ENCODE measurements at places on chromosomes 7 and 10. TPM values are rescaled to one million over a fixed set of nuclear protein-coding genes. Genes with fewer than 3 reads are reported as not detected.

PDE1C gene
- total RNA-seq, result 3.4 TPM

UTF1 gene
- total RNA-seq, result not detected

EVX1 gene
- not detected for total RNA-seq

ACSL5 gene
- total RNA-seq, result 53.4 TPM

PIP gene
- total RNA-seq, result not detected

COPG2 gene
- 17.6 TPM for total RNA-seq

TET1 gene
- 5.9 TPM for total RNA-seq

TRIM50 gene
- 0.28 TPM for total RNA-seq

ZNF777 gene
- 5.4 TPM for total RNA-seq

ASB10 gene
- not detected for total RNA-seq

IFIT1B gene
- not detected for total RNA-seq

- DNase-seq, result no peak
Observed at GRCh38 chr7:93799750-93800357, 90.7 kb downstream of the TFPI2 start.

GRCh38 chr7:131068604-131069021 lies 259.1 kb upstream of the MKLN1 start:
- no peak for DNase-seq

DNA sequence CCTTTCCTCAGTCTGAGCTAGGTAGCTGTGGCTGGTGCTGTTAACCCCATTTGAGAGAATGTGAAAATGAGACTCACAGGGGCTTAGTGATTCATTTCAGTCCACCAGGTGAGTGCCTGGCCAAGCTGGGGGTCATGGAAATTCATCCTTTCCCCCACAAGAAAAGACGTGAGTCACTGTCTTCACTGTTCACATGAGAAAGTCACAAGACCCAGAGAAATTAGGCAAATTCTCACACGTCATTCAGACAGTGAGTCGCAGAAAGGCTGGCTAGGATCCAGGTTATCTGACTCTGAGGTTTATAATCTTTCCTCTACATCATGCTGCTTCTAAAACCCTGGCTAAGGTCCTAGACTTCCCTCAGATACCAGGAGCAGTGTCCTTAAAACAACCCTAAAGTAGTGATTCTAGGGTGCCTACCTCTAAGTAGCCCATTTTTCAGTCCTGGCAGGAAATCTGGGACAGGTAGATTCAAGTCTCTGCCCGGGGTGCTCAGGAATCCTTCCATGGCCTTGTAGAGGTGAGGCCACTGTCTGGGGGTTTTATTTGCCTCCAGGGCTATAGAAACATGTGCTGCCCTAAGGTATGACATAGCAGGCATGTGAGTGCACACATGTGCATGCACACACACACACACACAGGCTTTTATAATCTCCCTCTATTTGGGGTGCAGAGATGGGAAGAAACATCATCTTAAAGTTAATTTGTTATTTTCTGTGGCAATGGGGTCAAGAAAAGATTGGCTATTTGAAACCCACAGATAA lies 427.9 kb upstream of the CELF2 start:
- no peak for DNase-seq

DNA sequence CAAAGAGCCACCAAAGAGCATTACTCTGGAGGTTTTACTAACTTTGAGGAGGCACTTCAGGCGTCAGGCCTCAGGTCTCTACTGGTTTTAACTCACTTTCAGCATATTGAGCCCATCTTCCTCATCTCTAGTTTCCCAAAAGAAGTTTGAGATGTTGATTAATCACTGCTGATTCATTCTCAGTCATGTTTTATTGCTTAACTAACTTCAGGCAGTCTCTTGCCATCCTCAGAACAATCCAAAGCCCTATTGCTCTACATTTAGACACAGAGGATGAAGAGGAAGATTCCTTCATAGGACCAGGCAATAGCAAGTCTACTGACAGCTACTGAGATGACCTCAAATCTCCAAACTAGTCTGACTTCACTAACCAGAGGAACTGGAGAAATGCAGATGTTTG lies 39.1 kb upstream of the BET1 start:
- no peak for DNase-seq

DNA sequence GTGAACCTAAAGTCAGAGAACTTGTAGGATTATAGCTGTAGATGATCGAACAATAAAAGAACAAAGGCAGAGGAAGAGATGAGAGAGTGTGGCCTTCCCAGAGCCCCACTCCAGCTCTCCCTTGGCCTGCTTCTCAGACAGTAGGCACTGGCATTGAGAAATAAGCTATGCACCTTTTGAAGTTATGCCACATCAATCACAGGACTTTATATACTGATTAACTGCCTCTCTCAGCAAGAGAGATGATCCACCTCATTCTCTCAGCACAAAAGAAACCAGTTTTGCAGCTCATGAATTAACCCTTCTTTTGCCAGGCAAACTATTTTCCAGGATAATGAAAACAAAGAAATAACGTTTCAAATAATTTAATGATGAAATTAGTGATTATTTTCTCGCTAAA lies 22.0 kb upstream of the CTTNBP2 start:
- no peak for DNase-seq

GRCh38 chr7:21099432-21099831 lies 312.7 kb upstream of the SP8 start:
- no peak for DNase-seq

- DNase-seq, result no peak
Observed at GRCh38 chr7:116601426-116601825, 70.6 kb upstream of the MET start.

GRCh38 chr7:79434098-79434497 lies 19.4 kb downstream of the MAGI2 start:
- no peak for DNase-seq

GRCh38 chr7:54888734-54889082 lies 129.7 kb upstream of the SEC61G start:
- no peak for DNase-seq

- no peak for DNase-seq
Observed at GRCh38 chr7:15801041-15801440, 114.6 kb upstream of the MEOX2 start.

DNA sequence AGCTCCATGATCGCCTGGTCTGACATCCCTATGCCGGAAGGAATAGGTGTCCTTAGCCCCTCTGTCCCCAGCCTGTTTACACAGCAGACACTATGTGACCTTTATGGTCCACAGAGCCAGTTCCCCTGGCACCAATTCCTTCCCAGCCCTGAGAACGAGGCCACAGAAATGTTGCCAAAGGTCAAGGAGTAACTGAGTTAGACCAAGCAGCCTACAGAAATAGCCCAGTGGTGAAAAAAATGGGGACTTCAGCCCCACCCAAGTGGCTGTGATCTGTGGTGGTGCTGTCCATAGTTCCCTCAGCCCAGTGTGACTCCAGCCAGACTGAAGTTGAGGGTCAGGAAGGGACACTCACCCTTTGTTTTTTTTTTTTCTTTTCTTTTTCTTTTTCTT lies 2.5 kb downstream of the PGAM2 start:
- DNase-seq, result no peak

DNA sequence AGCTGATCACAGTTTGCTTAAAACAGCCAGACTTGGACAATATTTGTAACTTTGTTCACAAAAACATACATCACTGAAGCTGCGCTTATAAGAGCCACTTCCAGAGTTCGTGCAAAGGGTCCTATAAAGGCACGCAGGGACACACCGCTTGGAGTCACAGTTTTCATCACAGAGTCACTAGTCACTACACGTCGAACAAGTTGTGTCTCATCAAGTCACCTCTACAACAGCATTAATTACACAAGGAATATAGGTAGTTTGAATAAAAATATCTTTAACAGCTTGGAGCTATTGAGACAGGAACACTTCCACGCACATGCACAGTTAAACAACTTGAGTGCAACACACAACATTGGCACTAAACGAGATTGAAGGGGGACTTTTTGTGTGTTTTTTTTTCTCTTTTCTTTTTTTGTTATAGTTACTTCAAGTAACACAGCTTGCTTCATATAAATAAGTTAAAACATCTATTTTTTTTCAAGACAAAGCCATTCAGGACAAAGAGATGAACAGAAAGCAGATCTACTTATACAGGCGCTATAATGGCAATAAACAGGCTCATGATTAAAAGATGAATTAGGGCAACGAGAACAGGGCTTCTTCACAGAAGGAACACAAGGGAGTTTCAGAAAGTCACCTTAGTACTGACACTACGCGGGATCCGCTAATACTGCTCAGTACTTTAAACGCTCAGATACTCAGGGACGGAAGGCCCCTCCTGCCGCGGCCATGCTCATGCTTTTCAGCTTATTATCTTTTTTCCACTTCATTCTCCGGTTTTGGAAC lies 2.2 kb downstream of the HOXA5 start:
- DNase-seq, result peak; percentile 15

DNA sequence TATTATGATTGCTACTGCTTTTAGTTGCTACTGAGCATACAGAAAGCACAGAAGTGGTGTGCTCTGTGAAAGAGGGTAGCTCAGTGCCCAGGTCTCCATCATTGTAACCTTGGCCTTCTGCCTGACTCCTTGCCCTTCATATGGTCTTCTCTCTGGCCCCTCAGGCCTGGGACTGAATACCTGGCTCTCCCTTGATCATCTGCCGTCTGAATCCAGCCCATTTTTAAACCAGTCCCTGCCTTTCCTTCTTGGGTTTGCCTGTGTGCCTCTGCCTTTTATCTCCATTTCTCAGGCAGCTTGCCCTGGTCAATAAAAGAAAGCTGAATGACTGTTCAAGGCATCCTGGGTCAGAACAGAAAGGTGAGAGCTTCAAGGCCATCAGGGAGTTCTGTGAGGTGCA lies 109.1 kb upstream of the ZNF438 start:
- DNase-seq, result no peak

GRCh38 chr10:125878957-125879835 lies 1.9 kb downstream of the DHX32 start:
- no peak for DNase-seq

- DNase-seq, result no peak
Observed at GRCh38 chr7:79008786-79009185, 444.7 kb downstream of the MAGI2 start.

DNA sequence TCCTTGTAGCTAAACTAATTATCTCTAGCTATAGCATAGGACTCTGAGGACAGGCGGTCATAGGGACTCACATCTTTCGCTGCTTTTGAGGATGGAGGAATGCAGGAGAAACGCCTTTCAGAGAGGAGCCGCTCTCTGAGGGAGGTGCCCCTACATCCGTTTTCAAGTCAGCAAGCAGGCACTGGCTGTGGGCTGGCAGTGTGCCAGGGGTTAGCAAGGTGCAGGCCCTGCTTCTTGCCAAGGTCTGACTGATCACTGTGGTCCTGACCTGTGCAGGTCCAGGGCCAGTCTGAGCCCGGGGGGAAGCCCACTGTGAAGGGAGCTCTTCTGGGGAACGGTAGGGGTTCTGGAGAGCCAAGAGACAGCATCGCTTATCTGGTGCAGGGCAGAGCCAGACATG lies 89.4 kb downstream of the SH3PXD2A start:
- no peak for DNase-seq

GRCh38 chr10:119896937-119897770 lies 4.6 kb downstream of the SEC23IP start:
- no peak for DNase-seq

GRCh38 chr10:124517461-124517860 lies 55.8 kb downstream of the LHPP start:
- no peak for DNase-seq

DNA sequence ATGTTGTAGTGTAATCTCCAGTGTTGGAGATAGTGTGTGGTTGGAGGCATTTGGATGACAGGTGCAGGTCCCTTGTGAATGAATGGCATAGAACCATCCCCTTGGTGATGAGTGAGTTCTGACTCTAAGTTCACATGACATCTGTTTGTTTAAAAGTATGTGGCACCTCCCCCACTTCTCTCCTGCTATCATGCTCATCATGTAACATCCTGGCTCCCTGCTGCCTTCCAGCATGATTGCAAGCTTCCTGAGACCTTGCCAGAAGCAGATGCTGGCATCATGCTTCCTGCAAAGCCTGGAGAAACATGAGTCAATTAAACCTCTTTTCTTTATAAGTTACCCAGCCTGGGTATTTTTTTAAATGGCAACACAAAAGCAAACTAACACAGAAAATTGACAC lies 499.0 kb upstream of the SEMA3D start:
- DNase-seq, result no peak

- DNase-seq, result no peak
Observed at GRCh38 chr10:22505911-22506685, 160.8 kb downstream of the SPAG6 start.

- DNase-seq, result no peak
Observed at GRCh38 chr7:81183326-81183725, 264.5 kb upstream of the SEMA3C start.

GRCh38 chr10:123562387-123562786 lies 103.8 kb upstream of the GPR26 start:
- DNase-seq, result no peak

DNA sequence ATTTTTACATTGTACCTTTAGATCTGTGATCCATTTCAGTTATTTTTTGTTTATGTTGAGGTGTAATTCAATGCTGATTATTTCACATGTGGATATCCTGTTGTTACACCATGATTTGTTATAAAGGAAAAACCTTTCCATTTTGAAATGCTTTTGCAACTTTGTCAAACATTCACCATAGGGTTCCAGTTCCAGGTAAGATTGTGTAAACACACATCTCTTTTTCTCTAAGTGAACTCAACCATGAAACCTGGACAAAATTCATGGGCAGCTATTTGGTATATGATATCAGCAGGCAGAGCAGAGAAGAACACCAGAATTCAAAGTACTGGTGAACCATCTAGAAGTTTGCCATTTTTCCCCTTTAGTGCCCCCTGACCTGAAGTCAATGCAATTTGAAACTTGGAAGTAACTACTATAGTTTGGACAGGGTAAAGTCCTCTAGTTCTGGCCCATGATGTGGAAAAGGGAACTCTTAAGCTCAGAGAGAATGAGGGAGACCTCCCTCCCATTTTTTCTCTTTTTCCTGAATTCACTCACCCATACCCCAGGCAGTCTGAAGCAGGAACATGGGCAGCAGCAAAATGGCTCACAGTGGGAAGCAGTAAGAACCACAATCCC lies 446.1 kb downstream of the ATRNL1 start:
- DNase-seq, result no peak

DNA sequence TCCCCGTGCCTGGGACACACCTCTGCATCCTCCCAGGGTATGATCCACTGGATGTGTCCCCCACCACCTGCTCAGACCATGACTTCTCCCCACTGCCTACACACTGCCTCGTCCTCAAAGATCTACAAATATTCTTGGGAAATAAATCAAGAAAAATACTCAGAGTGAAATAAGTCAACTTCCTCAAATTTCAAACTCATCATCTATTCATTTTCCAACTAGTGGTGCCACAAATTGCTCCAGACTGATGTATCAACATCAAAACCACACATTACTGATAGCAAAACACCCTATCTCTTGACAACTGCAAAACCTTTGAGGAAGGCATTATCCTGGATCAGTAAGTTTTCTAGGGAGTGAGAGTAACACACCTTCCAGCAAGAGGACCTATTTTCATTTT lies 87.7 kb downstream of the GRB10 start:
- no peak for DNase-seq
